ENCODE measurements at places on chromosomes 6 and 20.

DNA sequence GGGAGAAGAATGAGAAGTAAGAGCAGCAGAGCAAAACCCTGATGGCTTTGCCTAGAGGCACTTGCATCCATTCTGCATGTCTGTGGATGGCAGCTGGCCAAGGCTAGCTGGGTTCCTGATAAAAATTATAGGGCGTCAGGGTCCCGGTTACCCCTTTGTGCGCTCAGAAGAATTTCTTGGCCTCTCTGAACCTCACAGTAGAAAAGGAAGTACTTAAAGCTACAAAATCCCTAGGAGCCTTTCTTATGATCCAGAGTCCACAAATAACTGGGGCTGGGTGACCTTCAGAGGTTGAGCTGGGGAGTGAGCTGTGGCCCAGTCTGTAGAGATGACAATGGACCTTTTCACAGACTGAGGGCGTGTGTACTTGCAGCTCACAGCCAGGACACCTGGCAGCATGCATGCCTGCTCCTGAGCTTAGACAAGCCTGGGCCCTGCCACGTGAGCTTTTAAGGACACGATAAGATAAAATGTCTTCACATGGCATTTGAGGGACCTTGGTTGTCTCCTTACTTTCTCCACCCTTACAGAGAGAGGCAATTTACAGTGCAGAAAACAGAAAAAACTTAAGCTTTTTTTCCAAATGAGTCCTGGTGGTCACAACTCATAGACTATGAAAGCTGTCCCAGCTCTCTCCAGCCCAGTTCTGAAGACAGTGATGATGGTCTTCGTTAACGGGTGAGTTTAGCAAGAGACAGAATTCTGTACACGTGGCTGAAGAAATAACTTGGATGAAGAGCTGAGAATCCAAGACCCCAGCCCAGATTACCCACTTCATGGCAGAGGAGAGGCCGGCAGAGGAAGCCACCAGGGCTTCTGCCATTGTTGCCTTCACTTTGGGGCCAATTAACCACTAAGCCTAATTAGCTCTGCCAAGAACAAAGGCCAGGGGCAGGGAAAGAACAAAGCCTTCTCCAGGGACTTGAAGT, 50.3 kb downstream of the FOXA2 start:
- no peak for DNase-seq

GRCh38 chr6:119552021-119552420, 202.5 kb upstream of the MAN1A1 start:
- DNase-seq, result no peak

- no peak for DNase-seq
Observed at GRCh38 chr20:47993035-47993755, 207.9 kb upstream of the SULF2 start.

DNA sequence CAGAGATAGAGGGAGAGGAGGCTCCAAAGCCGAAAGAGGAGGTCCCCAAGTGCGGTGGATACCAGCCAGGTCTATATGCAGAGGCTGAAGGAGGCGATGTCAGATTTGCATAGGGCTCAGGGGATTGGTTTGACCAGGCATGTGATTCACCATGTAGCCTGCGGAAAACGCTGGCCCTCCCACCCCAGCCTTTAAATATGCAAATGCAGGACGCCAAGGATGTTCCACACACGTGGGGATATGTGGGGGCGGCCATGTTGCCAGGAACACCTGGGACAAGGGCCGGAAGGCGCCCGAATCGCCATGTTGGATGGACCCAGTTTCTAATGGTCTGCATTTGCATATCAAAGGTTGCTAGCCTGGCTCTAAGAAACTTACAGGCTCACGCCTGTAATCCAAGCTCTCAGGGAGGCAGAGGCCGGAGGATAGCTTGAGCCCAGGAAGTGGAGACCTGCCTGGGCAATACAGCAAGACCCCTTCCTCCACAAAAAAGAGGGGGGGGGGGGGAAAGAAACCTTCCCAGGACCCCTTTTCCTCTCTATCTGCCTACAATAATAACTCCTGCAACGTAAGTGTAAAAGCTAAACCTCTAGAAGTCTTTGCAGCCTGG, 110.5 kb downstream of the TULP4 start:
- DNase-seq, result no peak

- no peak for DNase-seq
Observed at GRCh38 chr6:96522465-96523009, 931 bp downstream of the UFL1 start.

DNA sequence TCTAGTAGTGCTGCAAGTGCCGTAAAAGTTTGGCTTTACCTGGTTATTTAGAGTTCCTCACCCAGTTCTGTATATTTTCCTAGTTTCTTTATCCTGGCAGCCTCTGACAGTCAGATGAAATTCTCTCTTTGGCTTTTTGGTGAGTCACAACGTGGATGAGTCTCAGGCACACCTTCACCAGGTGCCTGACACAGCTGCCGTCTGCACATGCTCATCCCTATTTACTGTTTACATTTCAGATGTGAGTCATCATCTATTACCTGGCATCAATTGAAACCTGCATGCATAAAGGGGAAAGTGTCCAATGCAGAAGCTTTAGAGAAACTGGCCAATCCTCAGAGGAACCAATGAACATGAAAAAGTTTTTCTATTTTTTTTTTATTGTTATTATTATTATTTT, 33.3 kb upstream of the ADGRF4 start:
- DNase-seq, result no peak

- peak; percentile 76 for DNase-seq
Observed at GRCh38 chr6:138588805-138589434, 89.6 kb upstream of the NHSL1 start.

DNA sequence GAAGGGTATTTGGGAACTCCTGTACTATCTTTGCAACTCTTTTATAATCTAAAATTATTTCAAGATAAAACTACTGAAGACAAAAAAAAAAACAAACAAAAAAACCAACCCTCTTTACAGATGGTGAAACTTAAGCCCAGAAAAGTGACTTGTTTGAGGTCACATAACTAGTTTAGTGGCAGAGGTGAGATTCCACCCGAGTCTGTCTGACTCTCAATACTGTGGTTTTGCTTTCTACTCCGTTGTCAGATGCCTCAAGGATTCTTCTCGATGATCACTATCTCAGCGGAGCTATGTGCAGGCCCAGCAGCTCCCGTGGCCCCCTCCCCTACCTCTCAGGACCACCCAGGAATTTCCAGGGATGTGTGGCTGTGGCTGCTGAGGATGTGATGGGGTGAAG, 36.1 kb upstream of the KCNB1 start:
- DNase-seq, result no peak

DNA sequence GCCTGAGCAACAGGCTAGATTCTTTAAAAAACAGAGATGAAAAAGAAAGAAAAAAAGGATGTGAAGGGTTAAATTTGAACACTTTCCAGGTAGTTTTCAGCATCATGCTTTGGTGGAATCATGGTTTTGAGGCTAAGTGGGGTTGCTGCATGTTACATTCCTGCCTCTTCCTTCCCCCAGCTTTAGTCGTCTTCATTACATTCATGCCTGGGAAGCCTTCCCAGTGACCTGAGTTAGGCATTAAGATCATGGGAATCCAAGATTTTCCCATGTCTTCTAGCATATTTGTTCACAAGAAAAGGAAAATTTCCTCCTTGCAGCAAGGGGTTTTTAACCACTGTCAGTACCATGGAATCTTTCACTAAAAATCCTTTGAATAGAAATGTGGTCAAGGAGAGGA, 12.0 kb downstream of the TPX2 start:
- no peak for DNase-seq

DNA sequence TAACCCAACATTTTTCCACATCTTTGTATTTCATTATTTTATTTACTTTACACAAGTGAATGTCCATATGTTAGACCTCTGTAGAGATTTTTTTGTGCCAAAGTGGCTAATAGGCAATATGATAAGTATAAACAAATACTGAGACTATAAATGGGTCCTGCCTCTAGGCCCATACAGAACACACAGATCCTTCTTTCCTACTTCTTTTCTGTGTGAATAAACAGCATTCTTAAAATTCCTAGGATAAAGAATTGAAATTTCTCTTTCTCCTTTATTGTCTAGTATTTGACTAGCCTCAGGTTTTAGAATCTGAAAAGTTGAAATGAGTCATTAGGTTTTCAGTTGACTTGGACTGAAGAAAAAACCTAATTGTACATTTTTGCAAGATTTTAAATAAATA, 46.3 kb upstream of the HS3ST5 start:
- DNase-seq, result no peak

- no peak for DNase-seq
Observed at GRCh38 chr20:37518606-37519507, 2.2 kb upstream of the NNAT start.

DNA sequence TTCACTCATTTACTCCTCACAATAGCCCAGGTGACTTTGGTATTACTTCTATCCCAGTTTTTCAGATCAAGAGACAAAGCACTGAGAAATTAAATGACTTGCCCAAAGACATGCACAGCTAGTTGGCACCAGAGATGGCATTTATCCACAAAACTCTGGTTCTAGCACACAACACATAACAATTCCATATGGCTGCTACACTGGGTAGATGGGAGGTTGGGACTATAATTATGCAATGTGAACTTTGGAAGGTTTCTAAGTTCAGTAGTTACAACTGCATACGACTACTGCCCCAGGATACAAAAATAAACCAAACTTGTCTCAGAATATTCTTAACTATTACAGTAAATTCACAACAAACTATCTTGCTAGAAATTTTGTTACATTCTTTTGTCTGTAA, 54.2 kb upstream of the MLIP start:
- no peak for DNase-seq

DNA sequence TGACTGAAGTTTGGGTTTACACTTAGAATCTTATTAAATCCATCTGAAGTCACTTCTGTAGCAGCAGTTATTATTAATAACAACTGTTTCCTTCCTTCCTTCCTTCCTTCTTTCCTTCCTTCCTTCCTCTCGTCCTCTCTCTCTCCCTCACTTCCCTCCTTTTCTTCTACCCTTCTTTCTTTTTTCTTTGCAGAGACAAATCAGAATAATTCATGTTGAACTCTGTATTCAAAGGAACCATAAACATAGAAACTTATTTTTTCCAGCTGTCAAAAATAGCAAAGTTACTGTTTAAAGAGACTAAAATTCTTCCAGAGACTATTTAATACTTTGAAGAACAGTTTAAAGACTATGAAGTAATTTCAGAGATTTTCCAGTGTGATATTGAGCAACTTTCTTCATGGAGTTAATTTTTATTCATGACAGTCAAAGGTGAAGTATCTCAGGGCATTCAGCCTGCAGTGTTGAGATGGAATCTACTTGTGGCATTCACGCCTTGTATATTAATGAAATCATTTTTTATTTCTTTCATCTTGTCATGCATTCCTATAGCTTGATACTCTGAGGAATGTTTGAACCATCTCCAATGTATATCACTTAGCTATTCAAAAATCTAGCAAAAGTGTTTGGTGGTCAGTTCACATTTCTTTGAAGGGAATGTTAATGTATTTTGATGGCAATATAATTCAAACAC, 109.7 kb downstream of the BCAS1 start:
- no peak for DNase-seq

GRCh38 chr20:38337561-38338140, 8.6 kb upstream of the LBP start:
- no peak for DNase-seq

DNA sequence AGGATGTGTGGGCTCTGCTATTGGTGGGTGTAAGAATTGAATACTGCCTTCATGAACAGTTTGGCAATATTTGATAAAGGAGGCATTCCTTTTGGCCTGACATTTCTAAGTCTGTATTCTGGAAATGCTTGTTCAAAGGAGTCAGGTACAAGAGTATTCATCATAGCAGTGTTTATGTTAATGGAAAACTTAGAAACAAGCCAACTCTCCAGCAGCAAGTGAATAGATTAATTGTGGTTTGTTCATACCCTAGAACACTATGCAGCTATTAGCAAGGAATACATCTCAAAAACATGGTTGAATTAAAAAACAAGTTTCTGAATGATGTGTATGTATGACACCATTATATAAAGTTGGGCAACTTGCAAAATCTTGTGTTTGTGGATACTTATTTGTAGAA, 195.8 kb downstream of the ZFAND3 start:
- DNase-seq, result no peak

DNA sequence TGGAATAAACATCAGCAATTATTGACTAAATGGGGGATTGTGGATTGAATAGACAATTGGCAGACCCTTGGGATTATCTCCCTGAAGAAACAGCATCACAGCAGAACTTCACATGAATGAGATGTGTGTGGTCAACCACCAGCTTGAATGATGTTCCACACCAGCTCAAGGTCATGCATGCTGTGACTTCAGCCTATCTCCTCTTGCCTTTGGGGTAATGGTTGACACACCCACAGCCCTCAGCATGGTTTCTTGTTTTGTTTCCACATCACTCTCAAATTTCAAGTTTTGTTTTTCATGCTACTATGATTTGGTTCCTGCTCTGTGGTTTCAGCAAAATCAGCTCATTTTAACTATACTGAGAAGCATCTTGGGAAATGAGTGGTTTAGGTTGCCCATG, 94.3 kb downstream of the PAK5 start:
- DNase-seq, result no peak

DNA sequence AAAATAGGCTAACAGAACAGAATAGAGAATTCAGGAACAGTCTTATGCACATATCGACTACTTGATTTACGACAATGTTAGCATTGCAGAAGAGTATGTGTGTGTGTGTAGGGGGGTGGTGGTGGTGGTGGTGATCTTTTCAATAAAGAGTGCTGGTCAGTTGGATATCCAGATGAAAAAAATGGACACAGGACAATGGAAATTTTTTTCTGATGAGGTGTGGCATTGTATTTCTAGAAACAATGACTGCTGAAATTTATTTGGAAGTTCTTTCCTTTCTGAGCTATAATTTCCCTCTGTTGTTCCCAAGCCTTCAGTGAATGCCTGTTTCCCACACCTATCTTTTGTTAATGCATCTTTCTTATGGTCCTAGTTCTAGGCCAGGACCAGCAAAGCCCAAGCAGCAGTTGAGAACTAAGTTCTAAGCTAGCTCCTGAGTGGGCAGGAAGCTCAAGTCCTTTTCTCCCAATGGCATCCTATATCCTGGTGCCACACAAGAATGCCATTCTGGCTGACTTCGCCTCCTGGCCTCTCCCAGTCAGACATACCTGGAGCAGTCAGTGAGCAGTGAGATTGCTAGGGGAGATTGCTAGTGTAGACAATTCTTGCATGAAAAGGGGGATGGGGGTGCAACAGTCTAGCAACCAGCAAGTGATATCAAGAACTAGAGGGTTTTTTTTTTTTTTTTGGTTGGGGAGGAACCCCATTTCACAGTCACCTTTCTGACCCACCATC, 1.2 kb upstream of the TOX2 start:
- DNase-seq, result peak; percentile 26

DNA sequence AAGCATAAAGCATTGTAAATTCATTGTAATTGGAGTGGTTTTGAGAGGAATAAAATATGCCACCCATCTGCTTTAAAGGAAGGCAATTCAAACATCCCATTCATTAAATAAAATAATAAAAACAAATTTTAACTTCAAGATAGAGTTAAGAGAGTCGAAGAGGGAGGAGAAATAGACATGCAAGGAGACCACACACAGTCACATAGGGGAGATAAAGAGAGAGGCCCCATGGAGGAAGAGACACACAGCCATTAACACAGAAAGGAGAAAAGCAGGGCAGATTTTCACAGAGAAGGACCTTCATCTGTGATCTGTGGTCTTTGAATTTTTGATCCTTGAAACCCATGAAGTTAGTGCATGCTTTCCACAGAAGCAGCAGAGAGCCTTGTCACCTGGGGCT, 214.3 kb upstream of the TCF21 start:
- DNase-seq, result no peak

Data from right forelimb (tissue), 1 donor.